ENCODE measurements at places on chromosomes 5 and 9. TPM values are rescaled to one million over a fixed set of nuclear protein-coding genes. Genes with fewer than 3 reads are reported as not detected.

Gene KIF4B
- total RNA-seq, result 0.10 TPM

Gene ACOT12
- not detected for total RNA-seq

Gene ACTBL2
- 0.30 TPM for total RNA-seq

Gene IL3
- not detected for total RNA-seq

GRCh38 chr5:132962429-132963021 is 909 bp downstream of the AFF4 start:
- peak; percentile 42 for DNase-seq

- no peak for DNase-seq
Observed at GRCh38 chr5:122181863-122182262, 52.5 kb downstream of the ZNF474 start.

- no peak for DNase-seq
Observed at GRCh38 chr9:81595887-81596543, 93.3 kb downstream of the TLE1 start.

- DNase-seq, result no peak
Observed at GRCh38 chr9:3532158-3532557, 6.4 kb upstream of the RFX3 start.

DNA sequence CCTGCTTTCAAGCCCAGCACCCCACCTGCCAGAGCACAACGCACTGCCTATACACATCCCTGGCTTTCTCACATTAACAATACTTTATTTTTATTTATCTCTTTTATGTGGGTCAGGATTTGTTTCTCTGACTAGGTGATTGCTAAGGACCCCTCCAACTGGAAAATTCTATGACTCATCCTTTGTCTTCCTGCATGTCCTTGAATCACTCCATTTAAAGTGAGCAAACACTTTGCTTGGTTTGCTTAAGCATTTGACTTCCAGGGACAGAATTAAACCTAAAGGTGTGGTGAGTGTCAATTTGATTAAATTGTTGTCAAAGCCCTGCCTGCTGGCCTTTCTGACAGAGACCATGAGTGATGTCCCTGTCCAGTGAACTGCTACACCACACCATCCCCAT is 536.5 kb upstream of the BRINP1 start:
- no peak for DNase-seq

- DNase-seq, result no peak
Observed at GRCh38 chr9:35226651-35227050, 64.8 kb downstream of the UNC13B start.

DNA sequence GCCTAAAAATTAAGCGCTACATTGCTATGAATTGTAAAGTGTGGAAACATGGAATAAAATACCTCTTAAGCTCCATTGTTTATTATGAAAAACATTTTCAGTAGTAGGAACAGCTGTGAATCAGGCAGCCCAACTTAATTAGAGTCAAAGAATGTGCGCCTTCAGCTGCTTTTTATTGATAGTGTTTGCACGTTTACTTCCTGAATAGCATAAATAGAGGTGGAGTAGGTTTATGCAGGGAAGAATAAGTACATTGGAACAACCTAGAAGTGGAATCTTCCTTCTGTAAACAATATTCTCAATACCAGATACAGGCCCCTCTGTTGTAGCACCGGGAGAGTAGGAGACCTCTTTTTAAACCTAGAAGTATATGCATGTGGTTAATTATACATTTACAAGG is 79.9 kb downstream of the IQGAP2 start:
- DNase-seq, result no peak

- no peak for DNase-seq
Observed at GRCh38 chr5:124504081-124504916, 242.1 kb downstream of the ZNF608 start.

DNA sequence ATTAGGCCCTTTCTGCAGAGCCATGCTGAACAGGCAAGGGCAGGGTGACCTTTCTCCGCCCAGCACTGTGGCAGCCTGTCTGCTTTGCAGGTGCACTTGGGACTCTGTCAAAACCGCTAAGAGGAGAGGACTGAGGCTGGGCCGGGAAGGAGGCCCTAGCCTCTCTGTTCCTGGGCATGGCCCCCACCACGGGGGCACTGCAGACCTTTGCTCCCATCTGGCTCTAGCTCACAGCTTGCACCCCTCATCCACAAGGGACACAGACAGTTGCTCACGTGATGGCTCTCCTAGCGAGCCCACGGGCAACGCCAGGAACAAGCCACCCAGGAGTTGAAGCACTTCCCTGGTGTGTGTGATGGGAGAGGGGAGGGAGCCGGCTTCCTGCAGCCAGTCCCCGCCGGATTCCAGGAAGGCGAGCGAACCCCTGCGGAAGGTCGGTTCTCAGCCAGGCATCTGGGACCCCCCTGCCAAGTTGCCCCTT is 43.0 kb upstream of the FCN1 start:
- DNase-seq, result no peak

DNA sequence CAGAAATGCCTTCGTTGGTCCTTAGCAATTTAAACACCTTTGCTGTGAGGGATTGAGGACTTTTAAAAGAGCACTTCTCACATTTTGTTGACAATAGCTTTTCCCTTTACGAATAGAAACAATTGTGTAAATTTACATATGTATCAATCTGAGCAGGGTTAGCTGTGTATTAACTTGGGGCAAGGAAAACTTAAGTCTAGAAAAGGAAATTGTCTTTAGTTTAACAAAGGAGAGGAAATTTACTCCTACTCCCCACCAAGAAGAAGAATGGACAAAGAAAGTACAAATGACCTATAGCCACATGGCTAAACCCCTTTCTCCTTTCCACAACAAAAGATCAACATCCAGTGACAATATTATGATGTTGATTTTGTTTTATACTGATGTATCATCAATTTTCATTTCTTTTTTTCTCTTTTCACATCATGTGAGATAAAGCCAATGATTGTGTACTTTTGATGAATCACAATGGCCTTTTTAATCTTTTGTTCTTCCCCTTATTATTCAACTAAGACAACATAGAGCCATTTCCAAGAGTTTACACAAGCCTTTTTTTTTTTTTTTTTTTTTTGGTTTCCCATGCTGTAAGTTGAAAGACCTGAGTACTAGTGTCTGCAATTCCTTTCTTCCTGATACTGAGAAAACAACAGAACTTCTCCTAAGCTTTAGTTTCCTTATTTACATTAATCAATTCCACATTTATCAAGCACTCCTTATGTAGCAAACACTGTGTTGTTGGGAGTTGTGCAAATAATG is 19.0 kb downstream of the FOXB2 start:
- DNase-seq, result no peak
